CD4-positive, alpha-beta T cell treated with Interleukin-17A for 1 hour (primary cell): ENCODE measurements at places on chromosomes 6 and 20.

DNA sequence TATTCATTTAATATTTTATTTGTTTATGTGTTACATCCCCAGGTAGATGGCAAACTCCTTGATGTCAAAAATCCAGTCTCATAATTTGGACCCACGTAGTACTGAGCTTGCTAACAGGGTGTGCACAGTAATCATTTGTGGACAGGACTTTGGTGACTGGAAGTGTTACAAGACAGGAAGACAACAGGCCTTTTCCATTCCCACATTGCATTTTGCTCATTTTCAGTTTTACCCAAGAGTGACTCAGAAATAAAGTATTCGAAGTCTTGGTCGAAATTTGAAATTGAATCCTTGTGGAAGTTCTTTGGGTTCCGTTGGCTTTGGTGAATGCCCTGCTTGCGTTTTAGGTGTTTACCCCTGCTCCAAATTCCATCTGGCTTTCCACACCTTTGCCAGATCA is 63.0 kb upstream of the THBS2 start:
- DNase-seq: no peak

GRCh38 chr6:56752009-56752408 is 109.3 kb upstream of the DST start:
- DNase-seq: no peak

GRCh38 chr6:84220809-84221409 is 6.5 kb downstream of the CEP162 start:
- DNase-seq: peak; percentile 38

GRCh38 chr20:7836076-7836475 is 104.2 kb downstream of the HAO1 start:
- no peak for DNase-seq

- DNase-seq: peak; percentile 56
Observed at GRCh38 chr6:41940759-41941279, 789 bp downstream of the CCND3 start.

DNA sequence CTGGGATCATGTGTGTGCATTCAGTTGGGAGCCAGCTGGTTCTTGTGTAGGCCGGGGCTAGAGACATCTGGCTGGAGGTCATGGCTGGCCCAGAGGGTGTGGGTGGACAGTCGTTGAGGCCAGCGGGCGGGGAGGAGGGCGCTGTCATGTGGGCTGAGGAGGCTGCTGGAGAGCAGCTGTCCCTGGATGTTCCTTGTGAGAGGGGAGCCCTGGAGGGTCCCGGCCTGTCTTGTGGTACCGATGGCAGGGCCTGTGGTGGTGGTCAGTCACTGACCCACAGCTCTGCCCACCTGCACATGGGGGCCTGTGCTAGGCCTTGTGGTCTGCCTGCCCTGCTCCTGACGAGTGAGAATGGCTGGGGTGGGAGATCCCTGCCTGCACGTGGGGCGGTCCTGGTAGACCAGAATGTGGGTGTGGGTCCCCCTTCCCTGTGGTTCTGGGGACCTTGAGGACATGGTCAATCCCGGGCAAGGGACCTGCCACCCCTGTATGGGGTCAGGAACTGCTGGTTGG is 1.9 kb upstream of the C20orf204 start:
- no peak for DNase-seq

GRCh38 chr6:157539900-157540752 is 159.1 kb downstream of the ZDHHC14 start:
- no peak for DNase-seq

- DNase-seq: peak; percentile 6
Observed at GRCh38 chr6:151493804-151494234, at the start of gene CCDC170. Gene CCDC170, plus strand, starts transcription at chr6:151494017. Its CDS starts 112 bp downstream, at chr6:151494129.

- DNase-seq: no peak
Observed at GRCh38 chr20:38747495-38748096, 664 bp upstream of the ACTR5 start.

- no peak for DNase-seq
Observed at GRCh38 chr6:135680964-135681913, 170.3 kb upstream of the PDE7B start.

DNA sequence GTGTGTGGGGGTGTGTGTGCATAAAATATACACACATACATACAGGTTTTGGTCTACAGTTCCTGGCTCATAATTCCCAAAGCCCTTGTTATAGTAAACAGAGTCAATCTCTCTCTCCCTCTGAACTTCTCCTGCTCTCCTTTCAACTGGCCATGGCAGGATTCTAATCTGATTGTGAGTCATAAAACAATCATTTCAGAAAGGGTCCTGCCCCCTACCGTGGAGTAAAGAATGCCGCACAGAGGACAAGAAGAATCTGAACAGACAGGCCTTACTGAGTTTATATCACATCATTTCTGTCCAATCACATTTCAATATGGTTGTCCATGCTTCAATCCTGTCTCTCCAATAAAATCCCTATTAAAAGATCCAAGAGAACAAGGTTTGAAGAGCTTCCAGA is 416.9 kb downstream of the FRK start:
- no peak for DNase-seq

- no peak for DNase-seq
Observed at GRCh38 chr6:46134216-46134615, 4.4 kb downstream of the ENPP4 start.

DNA sequence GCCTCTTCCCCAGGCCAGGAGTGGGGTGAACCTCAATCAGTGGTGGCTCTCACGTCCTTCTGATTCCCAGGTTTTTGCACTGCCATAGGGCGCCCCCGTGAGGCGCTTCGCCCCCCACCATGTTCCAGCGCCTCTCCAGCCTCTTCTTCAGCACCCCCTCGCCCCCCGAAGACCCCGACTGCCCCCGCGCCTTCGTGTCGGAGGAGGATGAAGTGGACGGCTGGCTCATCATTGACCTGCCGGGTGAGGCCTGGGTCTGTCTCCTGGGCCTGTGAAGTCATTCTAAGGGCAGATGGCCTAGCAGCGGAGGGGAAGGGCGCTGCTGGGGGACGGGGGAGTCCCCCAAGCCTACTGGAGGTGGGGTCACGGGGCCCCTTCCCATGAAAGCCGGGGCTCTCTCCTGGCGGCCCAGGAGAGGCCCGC is 4.5 kb downstream of the TP53INP2 start:
- DNase-seq: peak; percentile 61

DNA sequence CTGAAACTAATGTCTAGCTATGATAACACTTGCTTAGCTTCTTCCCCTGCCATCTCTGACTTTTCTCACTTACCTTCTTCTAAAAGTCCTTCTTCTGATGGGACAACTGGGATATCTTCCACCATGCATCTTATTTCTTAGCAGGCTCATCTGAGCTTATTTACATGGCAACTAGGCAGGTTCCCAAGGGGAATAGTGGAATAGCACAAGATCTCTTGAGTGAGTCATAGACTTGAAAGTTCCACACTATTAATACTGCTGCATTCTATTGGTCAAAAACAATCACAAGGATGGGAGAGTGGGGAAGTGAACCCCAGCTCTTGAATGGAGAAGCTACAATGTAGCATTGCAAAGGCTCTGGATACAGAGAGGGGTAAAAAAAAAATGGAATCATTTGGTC is 142.1 kb downstream of the HAO1 start:
- no peak for DNase-seq

GRCh38 chr6:105646391-105646867 is 243.5 kb upstream of the PREP start:
- peak; percentile 76 for DNase-seq

DNA sequence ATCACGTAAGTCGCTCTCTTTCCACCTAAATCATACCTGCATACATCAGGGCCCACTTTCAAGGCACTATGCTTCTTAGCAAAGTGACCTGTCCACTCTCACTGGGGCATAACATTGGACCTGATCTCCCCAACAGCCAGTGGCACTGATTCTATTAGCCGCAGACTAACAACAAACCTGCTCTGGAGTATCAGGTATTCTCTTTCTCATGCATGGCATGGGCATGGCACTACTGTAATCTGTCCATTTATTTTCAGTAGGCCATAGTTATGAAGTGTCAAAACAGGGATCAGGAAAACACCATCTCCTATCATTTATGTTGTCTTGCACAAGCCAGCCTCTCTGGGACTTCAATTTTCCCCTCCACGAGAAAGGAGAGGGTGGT is 8.5 kb downstream of the CALHM4 start:
- DNase-seq: no peak

DNA sequence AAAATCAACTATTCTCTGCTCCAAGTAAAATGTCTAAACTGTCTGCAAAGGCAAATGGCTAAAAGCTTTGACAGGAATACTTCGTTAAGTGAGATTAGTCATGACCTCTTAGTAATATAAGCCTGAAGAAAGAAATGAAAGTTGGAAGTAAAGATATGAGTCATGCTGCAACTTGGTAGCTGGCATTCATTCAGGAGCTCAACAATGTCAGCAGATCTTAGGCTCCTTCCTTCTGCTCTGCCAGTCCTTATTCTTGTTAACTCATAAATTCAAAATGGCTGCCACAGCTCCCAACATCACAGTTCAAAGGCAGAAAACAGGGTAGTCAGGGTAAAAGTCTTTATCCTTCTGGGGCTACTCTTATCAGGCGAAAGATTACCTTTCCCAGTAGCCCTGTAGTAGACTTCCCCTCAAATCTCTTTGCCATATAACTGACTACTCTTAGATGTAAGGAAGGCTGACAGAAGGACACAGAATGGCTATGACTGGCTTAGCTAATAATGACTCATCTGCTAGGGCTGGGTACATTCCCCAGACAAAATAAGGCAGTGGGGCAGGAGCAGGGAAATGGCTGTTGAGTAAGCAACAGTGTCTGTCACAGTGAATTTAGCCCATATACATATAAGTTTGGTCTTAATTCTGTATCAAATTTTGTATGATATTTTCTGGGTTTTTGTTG is 24.4 kb upstream of the C6orf62 start:
- peak; percentile 10 for DNase-seq

DNA sequence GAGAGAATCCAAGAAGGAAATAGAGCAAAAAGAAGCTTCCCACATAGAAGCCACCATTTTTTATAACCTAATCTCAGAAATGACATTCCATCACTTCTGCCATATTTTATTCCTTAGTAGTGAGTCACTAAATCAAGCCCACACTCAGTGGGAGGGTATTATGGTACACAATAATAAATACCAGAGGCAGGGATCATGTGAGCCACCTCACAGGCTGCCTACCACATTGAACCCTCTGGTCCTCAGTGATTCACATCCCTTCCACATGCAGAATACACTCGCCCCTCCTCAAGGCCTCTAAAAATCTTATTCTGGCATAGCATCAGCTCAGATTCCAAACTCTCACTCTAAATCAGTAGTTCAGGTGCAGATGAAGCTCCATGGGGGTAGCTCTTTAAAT is 49.4 kb downstream of the TMC2 start:
- DNase-seq: no peak

DNA sequence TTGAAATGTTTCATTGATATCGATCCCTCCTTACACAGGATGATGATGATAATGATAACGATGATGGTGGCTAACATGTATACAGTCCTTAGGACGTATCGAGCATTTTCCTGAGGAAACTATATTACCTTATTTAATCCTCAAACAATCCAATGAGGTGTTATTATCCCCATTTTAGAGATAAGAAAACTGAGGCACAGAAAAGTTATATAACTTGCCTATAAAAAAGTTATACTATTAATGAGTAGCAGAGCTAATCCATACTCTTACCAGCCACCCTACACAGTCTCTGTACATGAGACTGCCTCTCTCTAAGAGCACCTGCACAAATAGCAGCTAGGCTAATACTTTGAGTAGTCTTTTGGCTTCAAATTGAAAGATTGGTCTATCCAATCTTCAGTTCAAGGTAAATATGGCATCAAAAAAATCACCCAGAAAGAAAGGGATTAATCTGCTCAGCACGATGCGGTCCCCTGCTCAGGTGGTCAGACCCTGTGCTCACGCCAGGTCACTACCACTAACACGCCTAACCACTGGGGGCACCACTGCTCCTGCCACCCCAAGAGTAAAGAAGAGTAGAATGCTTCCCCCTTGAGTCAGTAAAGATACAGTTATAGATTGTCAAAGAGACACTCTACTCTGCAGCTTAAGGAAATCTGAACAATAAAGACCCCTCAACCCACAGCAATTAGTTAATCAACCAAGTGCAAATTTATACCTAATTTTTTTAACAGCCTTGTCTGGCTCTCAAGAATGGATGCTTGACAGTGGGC is 15.0 kb downstream of the GABBR1 start:
- no peak for DNase-seq

DNA sequence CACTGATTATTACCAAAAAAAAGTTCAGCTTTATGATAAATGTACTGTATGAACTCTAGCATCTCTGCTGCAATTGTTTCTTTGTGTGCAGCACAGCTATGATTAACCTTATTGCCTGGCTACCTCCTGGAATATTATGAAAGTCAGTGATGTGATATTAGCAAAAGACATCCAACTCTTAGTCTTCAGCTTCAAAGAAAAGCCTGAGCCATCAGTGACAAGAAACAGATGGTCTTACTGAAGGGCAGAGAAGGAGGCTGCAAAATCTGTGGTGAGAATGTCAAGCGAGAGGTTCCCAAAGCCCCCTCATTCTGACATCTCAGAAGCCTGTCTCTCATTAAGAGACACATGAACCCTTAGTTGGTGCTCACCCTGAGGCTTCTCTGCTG is 89.4 kb upstream of the TNFAIP3 start:
- no peak for DNase-seq

- no peak for DNase-seq
Observed at GRCh38 chr6:88135578-88136114, 30.5 kb downstream of the CNR1 start.

- no peak for DNase-seq
Observed at GRCh38 chr6:115896538-115897129, 164.1 kb downstream of the FRK start.

- no peak for DNase-seq
Observed at GRCh38 chr6:125807293-125807692, 16.5 kb downstream of the NCOA7 start.

- peak; percentile 91 for DNase-seq
Observed at GRCh38 chr20:58907320-58908137, 55.0 kb downstream of the GNAS start.

- no peak for DNase-seq
Observed at GRCh38 chr6:142605922-142606485, 304.2 kb downstream of the ADGRG6 start.
